Aorta (tissue), 5 donors: ENCODE measurements at places on chromosomes 1 and 21. TPM values are rescaled to one million over a fixed set of nuclear protein-coding genes. Genes with fewer than 3 reads are reported as not detected.

SEMA4A gene
- total RNA-seq = 20.0 TPM

HCN3 gene
- 1.8 TPM for total RNA-seq

TRNP1 gene
- 15.0 TPM for total RNA-seq

RPTN gene
- not detected for total RNA-seq

DNA sequence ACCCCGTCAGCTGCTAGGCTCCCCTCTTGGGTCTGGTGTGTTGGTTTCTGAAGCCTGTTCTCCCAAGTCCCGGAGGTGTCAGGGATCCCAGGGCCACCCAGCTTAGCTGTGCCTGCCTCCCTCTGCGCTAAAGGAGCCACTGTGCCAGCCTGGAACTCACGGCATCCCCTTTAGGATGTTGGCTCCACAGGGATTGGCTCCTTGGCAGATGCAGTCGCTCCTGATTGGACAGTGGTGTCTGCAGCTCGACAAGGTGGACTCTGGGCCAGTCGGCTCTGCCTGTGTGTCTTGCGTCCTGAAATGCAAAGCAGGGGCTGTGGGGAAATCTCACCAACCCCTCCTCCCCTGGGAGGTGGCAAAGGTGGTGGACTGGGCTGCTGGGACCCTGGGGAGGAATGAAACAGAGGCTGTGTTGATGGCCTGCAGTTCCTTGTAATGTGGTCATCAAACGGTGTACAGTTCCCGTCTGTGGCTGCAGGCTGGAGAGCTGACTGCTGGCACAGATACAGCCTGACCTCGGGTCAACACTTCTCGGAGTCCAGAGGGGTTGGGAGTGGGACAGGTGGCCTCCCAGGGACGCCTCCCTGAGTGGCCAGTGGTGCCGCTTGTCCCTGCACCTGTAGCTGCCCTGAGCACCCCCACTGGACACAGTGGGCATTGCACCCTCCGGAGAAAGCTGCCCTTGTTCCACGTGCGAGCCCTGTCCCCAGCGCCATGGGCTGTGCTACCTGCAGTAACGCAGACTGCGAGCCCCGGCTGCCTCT, 11.5 kb upstream of the KCNAB2 start:
- no peak overlapping the region for H3K4me3 ChIP-seq
- H3K27ac ChIP-seq = no peak overlapping the region
- no peaks in the 10 kb centered on the region for H3K36me3 ChIP-seq
- no peaks in the 10 kb centered on the region for H3K27me3 ChIP-seq
- no peak for DNase-seq

- no peaks in the 10 kb centered on the region for H3K27me3 ChIP-seq
- H3K36me3 ChIP-seq = no peaks in the 10 kb centered on the region
- no peak overlapping the region for H3K4me3 ChIP-seq
- no peak overlapping the region for H3K27ac ChIP-seq
- DNase-seq = no peak
Measured at GRCh38 chr1:246801241-246802020, 77.2 kb downstream of the SCCPDH start.

DNA sequence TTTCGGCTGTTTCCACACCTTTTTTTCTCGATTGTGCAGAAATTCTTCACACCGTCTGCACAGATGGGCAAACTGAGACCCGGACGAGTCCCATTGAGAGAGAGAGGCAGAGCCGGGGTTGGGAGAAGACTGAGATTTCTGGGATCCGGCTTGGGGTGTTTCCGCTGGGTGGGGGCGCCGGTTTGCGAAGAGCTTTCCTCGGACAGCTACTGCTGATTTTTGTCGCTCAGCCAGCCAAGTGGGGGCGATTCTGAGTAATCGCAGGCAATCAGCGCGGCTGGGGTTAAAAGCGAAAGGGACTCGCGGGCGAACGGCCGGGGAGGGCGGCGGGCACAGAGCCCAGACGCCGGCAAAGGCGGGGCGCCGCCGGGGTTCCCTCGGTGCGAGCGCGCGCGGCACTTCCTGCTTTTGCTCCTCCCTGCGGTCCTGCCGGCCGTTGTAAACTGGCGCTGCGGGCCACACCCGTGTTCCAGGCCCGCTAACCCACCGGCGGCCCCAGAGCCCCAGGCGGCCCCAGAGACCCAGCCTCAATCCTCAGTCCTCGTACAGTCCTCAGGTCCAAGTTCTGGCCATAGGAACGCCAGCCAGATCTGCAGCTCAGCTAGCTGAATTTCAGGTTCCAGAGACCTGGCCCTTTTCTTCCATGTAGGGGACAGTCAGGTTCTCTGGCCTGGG, 32.4 kb upstream of the JUN start:
- H3K4me3 ChIP-seq = peak overlapping the region; percentile 68
- peak overlapping the region; percentile 94 for H3K27ac ChIP-seq
- H3K4me1 ChIP-seq = no peaks in the 10 kb centered on the region
- H3K27me3 ChIP-seq = no peaks in the 10 kb centered on the region

DNA sequence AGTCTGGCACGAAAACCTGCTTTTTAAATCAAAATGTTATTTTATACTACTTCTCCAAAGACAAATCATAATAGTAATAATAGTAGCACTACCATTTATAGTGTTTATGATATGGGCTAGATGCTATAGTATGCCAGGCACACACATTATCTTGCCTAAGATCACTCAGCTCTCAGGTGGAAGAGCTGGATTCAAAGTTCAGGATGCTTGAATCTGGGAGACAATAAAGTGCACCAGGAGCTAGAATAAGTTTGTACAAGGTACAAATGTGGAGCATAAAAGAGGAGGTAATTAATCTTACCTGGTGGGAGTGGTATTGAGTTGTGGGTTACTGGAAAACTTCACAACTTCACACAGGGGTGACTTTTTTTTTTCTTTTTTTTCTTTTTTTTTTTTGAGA, 10.0 kb upstream of the ELOVL1 start:
- DNase-seq = no peak
- H3K27ac ChIP-seq = no peak overlapping the region
- H3K27me3 ChIP-seq = no peaks in the 10 kb centered on the region
- H3K4me3 ChIP-seq = no peak overlapping the region
- peaks cover 2% of the 10 kb centered on the region for H3K36me3 ChIP-seq

- no peaks in the 10 kb centered on the region for H3K27me3 ChIP-seq
- H3K4me3 ChIP-seq = no peak overlapping the region
- H3K36me3 ChIP-seq = no peaks in the 10 kb centered on the region
- H3K27ac ChIP-seq = no peak overlapping the region
- no peaks in the 10 kb centered on the region for H3K4me1 ChIP-seq
Measured at GRCh38 chr1:16114527-16115467, 41.1 kb downstream of the EPHA2 start.

DNA sequence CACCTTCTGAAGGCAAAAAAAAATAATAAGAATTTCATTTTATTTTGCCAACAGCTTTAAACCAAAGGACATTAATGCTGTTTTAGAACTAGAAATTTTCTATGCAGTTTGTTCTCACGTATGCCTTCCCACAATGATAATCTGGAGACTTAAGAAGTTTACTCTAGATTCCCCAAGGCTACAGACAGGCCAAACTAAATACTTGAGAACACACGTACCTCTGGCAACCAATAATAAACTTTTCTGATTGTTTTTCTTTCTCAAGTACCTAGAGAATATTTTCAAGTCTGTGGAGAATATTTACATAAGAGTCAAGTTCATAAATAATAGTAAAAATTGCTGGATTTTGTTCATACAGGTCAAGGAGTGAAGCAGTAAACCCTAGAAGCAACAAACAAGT, 15.9 kb downstream of the CLDN8 start:
- H3K4me1 ChIP-seq = no peaks in the 10 kb centered on the region
- no peak overlapping the region for H3K4me3 ChIP-seq
- no peak overlapping the region for H3K27ac ChIP-seq
- no peaks in the 10 kb centered on the region for H3K36me3 ChIP-seq
- DNase-seq = no peak
- H3K27me3 ChIP-seq = no peaks in the 10 kb centered on the region

DNA sequence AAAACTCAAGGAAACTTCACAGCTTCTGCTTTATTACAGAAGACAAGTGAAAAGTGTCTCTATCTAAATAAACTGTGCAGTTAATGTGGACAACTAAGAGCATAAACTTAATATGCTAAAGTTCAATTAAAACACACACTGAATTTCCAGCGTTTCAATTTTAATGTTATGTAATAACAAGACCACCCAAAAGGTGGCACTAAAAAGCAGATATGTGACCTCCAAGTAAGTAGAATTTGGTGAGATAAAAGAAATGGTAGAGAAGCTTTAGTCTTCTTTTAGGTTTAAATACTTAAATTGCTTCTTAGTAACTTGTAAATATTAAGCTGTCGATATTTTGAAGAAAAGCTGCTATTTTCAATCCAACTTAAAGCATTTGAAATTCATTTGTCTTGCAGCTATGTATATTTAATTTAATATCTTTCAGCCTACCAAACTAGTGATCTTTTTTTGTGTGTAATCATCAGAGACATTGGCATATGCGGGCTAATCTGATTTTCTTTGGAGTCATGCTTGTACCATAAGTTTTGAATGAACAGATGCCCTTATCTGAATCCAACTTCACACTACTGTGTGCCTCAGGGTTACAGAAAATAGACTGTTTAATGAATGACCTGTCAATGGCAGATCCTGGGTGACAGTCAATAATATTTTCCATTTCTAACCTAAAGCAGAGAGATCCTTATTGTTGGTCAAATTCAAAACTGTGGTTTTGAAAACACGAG, 36.5 kb upstream of the ADAMTS1 start:
- no peaks in the 10 kb centered on the region for H3K27me3 ChIP-seq
- H3K36me3 ChIP-seq = no peaks in the 10 kb centered on the region
- no peaks in the 10 kb centered on the region for H3K4me1 ChIP-seq
- no peak overlapping the region for H3K27ac ChIP-seq

GRCh38 chr1:204640578-204640977, 45.0 kb downstream of the LRRN2 start:
- H3K36me3 ChIP-seq = no peaks in the 10 kb centered on the region
- H3K4me3 ChIP-seq = no peak overlapping the region
- no peaks in the 10 kb centered on the region for H3K4me1 ChIP-seq

DNA sequence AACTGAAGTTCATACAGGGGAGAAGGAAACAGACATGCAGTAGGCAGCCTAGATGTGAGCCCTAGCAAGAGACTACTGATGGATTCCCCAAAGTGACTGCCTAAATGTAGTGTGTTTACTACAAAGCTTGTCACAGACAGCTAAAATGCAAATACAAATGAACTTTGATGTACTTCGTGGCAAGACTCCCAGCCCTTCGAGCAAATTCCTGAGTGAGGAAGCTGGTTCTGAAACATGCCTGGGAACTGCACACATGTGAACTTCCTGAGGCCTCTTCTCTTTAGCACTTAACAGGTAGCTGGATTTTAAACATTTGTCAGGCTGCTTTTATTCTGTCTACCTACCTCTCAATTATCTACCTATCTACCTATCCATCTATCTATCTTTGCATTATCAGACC, 6.7 kb upstream of the IRF2BP2 start:
- H3K4me3 ChIP-seq = no peak overlapping the region
- no peaks in the 10 kb centered on the region for H3K27me3 ChIP-seq
- DNase-seq = no peak
- H3K27ac ChIP-seq = no peak overlapping the region
- peaks cover 12% of the 10 kb centered on the region for H3K4me1 ChIP-seq

- H3K4me3 ChIP-seq = no peak overlapping the region
- H3K27ac ChIP-seq = peak overlapping the region; percentile 48
- H3K27me3 ChIP-seq = no peaks in the 10 kb centered on the region
- H3K36me3 ChIP-seq = no peaks in the 10 kb centered on the region
- peaks cover 4% of the 10 kb centered on the region for H3K4me1 ChIP-seq
- DNase-seq = no peak
Measured at GRCh38 chr1:85611856-85612255, 31.3 kb downstream of the CCN1 start.

GRCh38 chr1:27489501-27489972, 430 bp downstream of the WASF2 start:
- H3K4me1 ChIP-seq = no peaks in the 10 kb centered on the region
- H3K4me3 ChIP-seq = peak overlapping the region; percentile 97
- H3K36me3 ChIP-seq = no peaks in the 10 kb centered on the region
- no peak overlapping the region for H3K27ac ChIP-seq
- DNase-seq = no peak

- no peaks in the 10 kb centered on the region for H3K4me1 ChIP-seq
- H3K27me3 ChIP-seq = no peaks in the 10 kb centered on the region
- no peak for DNase-seq
- no peaks in the 10 kb centered on the region for H3K36me3 ChIP-seq
- H3K4me3 ChIP-seq = no peak overlapping the region
- H3K27ac ChIP-seq = no peak overlapping the region
Measured at GRCh38 chr1:77744576-77744975, 15.1 kb downstream of the USP33 start.

DNA sequence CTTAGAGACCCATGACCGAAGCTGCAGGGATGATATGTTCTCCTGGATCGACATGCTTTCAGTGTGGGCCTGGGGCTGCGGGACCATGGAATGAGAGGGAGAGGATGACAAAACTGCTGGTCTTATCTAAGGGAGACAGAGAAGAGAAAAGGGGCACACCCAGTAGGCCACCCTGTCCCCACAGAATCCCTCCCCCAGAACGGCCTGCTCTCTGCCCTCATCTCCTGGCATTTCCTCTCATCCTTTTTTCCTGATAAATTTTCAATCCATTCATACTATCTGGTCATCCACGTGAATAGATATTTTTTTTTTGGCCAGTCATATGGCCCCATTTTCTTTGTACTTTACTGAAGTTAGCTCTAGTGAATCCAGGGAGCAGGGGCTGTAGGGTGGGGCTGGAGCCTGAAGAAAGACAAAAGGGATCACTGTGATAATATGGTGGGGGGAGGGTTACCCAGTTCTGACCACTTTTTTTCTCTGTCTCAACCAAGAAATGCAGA, at the start of gene PKLR:
Gene PKLR, minus strand, starts transcription at position 97 of the 500 bp plus-strand sequence. Its CDS starts 43 bp downstream, at position 54.
- no peak for DNase-seq
- no peak within 1 kb of the TSS for H3K27ac ChIP-seq
- H3K36me3 ChIP-seq = no peaks in the 10 kb centered on the region
- no peak within 1 kb of the TSS for H3K4me3 ChIP-seq
- no peaks in the 10 kb centered on the region for H3K4me1 ChIP-seq

- no peaks in the 10 kb centered on the region for H3K36me3 ChIP-seq
- H3K27me3 ChIP-seq = peaks cover 2% of the 10 kb centered on the region
- no peaks in the 10 kb centered on the region for H3K4me1 ChIP-seq
- H3K4me3 ChIP-seq = no peak overlapping the region
- H3K27ac ChIP-seq = no peak overlapping the region
- no peak for DNase-seq
Measured at GRCh38 chr1:90707363-90707710, 9.8 kb downstream of the BARHL2 start.

DNA sequence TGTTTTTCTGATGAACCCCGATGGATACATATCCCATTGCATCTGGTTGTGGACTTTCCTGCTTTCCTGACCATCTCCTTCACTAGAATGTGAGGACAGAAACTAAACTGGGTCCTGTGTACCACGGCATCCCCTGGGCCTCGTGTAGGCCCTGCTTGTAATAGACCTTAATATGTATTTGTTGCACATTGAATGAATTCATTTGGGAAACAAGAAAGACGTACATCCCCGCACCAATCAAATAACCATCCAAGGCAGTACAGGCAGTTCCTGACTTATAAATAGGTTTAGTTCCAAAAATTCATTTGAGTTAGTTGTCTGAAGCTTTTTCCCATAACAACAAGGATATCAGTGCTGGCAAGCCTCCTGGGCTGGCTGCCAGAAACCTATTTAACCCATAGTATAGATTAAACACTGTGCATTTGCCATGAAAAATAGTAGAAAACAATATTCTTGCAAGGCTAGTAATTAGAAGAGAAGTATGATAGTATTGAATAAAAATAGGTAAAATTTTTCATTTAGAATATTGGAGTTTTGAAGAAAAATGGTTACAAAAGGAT, 81.8 kb upstream of the CD34 start:
- no peaks in the 10 kb centered on the region for H3K36me3 ChIP-seq
- no peaks in the 10 kb centered on the region for H3K4me1 ChIP-seq
- no peak overlapping the region for H3K4me3 ChIP-seq
- DNase-seq = no peak
- no peak overlapping the region for H3K27ac ChIP-seq
